ENCODE measurements at places on chromosomes 3 and 15.

- no peak for DNase-seq
These were observed 24.9 kb downstream of the KNL1 start for GRCh38 chr15:40618906-40619305.

- no peak for DNase-seq
These were observed 90.6 kb downstream of the TNFAIP8L3 start for GRCh38 chr15:51004103-51004551.

- DNase-seq = no peak
These were observed 446.5 kb downstream of the GRM7 start for GRCh38 chr3:7307410-7307809.

GRCh38 chr3:8937064-8938020 is 25.9 kb downstream of the RAD18 start:
- no peak for DNase-seq

- no peak for DNase-seq
These were observed 767.7 kb upstream of the CFAP20DC start for GRCh38 chr3:59817511-59817910.

GRCh38 chr3:193655831-193656433 is 62.9 kb downstream of the OPA1 start:
- DNase-seq = no peak

- no peak for DNase-seq
These were observed 31.2 kb upstream of the CCDC80 start for GRCh38 chr3:112671930-112672715.

- DNase-seq = no peak
These were observed 17.9 kb upstream of the ANKRD28 start for GRCh38 chr3:15815696-15816095.

DNA sequence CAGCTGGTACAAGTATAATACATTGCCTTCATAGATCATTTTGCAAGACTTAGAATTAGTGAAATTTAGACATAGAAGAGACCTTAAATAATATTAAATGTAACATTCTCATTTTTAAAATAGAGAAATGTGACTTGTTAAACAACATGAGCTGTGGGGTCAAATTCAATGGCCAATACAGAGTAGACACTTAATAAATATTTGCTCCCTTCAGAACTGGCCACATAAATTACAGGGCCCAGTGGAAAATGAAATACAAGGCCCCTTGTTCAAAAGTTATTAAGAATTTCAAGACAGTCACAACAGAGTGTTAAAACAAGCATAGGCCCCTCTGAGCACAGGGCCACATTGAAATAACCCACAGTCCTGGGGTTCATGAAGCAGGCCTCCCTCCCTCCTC is 58.1 kb upstream of the PHLDB2 start:
- no peak for DNase-seq

GRCh38 chr3:156151824-156152428 is 31.5 kb downstream of the KCNAB1 start:
- DNase-seq = peak; percentile 68

DNA sequence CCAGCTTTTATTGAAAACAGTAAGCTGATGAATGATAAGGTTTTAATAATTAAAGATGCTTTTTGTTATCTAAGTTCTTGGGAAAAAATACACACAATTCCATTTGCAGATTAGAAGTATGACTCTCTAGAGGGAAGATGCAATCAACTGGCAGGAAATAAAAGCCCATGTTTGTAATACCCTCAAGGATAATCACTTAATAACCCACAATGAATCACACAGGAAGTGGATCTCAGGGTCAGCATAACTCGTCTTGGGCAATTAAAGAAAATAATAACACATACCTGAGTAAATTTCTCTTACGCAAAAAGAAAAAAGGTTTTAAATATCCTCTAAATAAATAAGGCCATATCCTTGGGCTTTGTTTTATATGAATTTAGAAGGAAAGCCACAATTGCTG is 9.4 kb upstream of the EID1 start:
- DNase-seq = no peak

DNA sequence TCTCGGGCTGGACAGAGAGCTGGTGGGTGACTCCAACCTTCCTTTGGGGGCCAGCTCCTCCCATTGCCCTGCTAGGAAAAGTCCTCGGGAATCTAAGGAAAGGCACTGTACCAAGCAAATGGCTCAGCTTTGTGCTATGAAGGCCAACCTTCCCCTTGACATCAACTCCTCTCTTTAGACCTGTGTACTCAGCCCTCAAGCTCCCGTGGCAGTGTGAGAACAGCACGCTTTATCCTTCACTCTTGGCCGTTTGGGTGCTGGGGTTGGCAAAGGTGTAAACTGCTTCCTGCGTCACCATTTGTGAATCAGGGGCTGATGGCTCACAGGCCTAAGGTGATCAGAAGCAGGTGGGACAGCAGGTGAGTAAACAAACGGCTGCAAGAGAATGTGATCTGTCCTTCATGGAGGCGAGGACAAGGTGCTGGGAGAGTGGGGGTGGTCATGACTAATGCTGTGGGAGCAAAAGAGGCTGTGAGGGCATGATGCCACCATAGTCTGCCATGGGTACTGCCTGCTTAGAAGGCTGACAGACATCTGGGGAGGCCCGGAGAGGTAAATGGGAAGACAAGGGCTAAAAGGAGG is 165.2 kb upstream of the TPM1 start:
- DNase-seq = no peak

- no peak for DNase-seq
These were observed 281.3 kb downstream of the CLSTN2 start for GRCh38 chr3:140216249-140216648.

GRCh38 chr3:9379327-9379726 is 16.5 kb downstream of the THUMPD3 start:
- no peak for DNase-seq

- no peak for DNase-seq
These were observed 2.0 kb downstream of the PPM1M start for GRCh38 chr3:52247409-52248164.

DNA sequence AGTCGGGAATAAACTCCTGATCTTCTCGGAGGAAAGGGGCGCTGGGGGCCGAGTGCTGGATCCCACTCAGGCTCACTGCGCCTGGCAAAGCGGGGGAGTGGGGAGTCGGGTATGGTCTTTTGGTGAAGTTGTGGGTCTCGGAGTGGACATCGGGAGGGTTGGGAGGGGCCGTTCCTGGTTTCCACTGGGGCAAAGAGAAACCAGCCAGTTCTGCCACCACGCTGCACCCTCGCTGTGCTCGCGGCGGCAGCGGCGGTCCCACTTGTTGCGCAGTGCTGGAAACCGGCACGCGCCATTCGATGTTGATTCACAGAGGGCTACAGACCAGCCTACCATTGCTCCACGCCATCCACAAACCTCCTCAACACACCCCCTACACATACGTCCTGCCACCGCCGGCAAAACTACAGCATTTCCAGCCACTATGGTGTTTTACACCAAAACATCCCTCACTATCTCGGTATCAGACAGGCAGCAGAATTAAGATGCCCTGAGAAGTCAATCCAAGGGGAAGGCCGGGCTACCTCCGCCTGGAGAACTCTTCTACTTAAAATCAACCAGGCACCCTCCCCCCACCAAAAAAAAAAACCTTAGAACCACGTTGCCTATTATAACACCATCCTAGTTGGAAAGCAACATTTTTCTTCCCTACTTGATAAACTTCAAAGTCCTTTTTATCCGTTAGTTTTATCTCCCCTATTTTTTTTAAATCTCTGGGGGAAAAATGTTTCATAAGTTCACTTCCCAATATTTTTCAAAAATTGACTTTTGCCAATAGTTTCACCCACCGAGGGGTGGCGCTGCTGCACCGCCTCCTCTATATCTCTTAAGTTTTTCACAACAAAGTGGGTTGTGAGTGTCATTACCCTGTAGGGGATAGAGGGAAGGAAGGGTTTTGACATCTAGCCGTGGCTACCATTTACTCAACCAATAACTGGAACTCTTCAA is 3.6 kb downstream of the BCL6 start:
- peak; percentile 70 for DNase-seq

DNA sequence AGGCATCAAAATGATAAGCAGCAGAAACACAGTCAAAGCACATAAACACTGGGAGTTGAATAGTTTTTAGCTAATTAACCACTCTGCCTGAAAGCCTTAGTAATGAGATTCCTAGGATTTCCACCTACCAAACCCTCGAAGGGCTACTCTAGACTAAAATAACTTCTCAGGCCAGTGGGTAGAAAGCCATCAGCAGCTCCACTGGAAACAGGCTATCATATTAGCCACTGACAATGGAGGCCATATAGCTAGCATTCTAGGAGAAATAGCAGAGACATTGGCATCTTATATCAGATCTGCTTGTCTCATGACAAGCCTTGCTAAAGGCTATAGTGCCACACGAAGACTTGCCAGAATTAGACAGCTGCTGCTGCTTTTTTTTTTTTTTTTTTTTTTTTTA is 4.5 kb upstream of the CAPN3 start:
- no peak for DNase-seq

- DNase-seq = no peak
These were observed 251.0 kb upstream of the P2RY1 start for GRCh38 chr3:152583963-152584362.

GRCh38 chr3:99471353-99472323 is 166.8 kb upstream of the COL8A1 start:
- DNase-seq = no peak

DNA sequence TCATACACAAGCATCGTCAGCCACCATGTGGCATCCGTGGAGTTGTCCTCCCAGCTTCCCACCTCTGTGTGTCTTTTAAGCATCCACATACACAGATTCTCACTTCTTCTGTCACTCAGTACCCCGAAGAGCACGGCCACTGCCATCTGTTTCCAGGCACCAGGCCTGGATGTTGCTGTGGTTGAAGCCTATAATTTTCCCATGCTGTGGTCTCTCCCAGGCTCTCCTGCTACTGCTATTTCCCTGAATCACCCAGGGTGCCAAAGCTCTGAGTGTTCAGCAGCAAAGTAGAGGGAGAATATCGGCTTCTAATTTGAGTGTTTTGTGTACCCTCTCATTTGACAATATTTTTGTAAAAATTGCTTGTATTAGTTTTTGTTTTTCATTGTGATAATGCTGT is 265.7 kb downstream of the DIPK2A start:
- DNase-seq = no peak

- DNase-seq = no peak
These were observed 9.6 kb upstream of the LRRFIP2 start for GRCh38 chr3:37183976-37184375.

- DNase-seq = no peak
These were observed 13.4 kb downstream of the APBA2 start for GRCh38 chr15:28899061-28899738.

- DNase-seq = no peak
These were observed 56.1 kb downstream of the CACNA2D2 start for GRCh38 chr3:50447290-50447840.

- DNase-seq = no peak
These were observed 13.0 kb upstream of the CTXND1 start for GRCh38 chr15:80265021-80265420.

- DNase-seq = no peak
These were observed 4.3 kb downstream of the PTH1R start for GRCh38 chr3:46881596-46882376.

DNA sequence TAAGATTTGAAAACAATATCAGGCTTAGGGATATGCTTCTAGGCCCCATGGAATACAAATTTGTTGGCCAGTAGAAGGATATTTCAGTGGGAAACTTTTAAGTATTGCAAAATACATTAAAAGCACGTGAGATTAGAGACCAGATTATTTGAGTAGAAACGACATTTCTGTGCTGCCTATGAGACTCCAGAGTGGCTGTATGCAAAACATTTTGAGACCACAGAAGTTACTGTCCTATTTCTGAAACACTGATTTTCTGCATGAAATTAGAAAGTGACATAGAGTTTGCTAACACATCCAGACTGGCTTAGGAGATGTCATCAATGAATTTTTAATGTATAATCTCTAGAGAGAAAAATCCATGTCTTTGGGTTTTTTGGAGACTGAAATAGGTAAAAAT is 99.8 kb downstream of the KCNH8 start:
- no peak for DNase-seq

GRCh38 chr15:93035953-93036810 is 52.8 kb downstream of the RGMA start:
- DNase-seq = no peak

DNA sequence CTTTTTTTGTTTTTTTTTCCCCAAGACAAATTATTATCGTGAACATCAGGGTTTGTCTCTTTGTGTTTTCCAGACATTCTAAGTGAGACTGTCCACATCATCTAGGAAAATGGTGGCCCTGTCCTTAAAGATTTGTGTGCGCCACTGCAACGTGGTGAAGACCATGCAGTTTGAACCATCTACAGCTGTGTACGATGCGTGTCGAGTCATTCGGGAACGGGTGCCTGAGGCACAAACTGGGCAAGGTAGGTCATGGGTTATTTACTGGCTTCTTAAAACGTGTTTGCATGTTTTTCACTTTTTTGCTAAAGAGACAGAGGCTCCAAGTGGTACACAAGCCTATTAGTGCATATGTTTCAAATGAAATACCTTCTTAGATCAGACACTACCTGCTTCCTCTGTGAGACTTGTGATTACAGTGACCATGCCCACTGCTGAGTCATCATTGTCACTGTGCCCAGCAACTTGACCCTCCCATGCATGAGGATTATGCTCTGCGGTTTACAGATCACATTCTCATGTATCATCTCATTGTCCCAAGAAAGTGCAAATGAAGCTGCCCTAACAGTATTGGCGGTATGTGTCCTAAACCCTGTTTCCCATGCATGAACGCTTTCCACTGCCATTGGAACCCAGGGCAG is 395.2 kb upstream of the TPM1 start:
- no peak for DNase-seq

DNA sequence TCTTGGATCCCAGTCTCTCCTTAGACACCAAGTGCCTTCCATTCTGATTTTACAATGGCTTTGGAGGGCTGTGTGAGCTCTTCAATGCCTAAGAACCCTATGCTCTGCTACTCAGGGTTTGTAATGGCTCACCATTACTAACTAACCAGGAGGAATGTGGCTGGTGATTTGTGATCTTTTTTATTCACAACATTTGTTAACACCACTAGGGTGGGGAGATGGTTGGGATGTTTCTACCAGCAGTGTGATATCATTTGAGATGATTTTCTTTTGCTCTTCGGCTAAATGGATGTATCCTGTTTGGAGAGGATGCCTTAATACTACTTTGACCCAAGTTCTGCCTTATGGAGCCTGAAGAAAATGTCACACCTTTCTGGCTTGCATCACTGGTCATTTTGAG is 226.9 kb downstream of the MFSD1 start:
- DNase-seq = no peak

DNA sequence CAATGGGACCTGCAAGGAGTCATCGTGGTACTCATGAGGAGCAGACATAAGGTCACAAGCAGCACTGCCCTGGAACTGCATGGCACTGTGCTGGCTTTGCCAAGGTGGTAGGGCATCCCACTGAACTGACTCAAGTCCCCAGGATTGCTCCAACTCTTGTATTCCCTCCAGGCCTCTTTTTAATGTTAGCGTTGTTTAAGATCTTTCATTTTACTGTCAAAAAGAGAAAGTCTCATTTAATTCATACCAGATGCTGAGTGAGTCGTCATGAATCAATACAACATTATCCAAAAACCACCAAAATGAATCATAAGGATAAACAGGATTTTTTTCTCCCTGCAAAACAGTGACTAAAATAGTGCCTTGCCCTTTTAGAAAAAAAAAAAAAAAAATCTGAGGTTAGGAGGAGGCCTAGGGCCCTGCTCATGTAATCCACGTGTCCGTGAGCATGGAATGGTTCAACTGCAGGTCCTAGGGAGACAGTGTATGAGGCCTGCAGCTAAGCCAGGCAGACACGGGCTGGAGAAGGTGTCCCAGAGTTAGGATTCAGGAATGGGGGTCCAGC is 36.7 kb upstream of the BLM start:
- DNase-seq = no peak

GRCh38 chr3:136070953-136071949 is 105.7 kb downstream of the PPP2R3A start:
- DNase-seq = no peak

- DNase-seq = no peak
These were observed 19.9 kb downstream of the TTC21A start for GRCh38 chr3:39127269-39127907.

Data from DMS153 (cell line).